Right ventricle myocardium inferior (tissue), 1 donor: ENCODE measurements at places on chromosomes 5 and 9.

DNA sequence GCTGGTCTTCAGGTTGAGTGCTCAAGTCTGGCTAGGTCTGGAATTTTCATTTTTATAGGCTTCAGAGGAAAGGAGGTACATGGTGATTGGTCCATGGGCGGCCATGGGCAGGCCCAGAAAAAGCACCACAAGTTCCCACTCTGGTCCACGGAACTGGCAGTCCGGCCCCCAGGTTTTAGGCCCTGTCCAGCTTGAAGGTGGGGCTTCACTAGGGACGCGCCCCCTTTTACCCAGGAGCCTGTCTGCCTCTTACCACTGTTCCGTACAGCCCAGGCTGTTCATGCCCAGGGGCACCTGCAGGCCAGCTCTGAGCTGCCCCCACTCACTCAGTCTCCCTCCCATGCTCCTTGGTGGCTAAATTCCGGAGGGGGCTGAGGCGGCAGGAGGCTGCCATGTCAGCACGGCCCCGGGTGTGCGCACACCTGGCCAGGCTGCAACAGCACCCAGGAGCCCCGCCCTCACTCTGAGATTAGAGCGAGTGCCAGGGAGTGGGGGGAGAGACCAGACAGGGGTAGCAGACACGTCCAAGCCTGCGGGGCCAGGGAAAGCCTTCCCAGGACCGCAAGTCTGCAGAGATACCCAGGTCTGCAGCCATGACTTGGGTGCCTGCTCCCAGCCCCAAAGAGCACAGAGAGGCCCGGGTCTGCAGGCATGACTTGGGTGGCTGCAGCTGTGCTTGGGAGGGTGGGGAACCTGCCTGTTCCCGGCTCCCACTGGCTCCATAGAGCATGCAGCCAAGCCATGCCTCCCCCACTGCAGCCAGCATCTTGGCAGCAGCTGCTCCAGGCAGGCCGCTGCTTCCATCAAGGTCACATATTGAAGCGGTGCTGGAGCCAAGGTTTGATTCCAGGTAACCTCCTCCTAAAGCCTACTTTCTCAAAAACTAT lies 390.2 kb upstream of the SGCD start:
- DNase-seq: peak; percentile 52

DNA sequence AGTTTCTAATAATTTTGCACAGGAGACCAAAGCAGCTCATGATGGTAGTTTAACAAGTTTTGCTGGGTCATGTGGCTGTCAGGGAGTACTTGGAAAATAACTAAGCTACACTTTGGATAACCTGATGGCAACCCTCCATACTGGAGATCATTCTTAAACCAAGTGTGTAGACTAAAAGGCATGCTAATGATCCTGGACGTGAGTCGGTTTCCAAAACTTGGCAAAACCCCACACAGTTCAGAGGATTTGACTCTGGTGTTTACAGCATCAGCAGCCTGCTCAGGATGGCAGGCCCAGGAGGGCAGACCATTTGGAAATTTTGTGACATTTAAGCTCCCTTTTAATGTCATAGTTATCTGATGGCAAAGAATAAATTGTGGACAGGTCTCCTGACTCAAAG lies 196.5 kb upstream of the EFNA5 start:
- DNase-seq: no peak

DNA sequence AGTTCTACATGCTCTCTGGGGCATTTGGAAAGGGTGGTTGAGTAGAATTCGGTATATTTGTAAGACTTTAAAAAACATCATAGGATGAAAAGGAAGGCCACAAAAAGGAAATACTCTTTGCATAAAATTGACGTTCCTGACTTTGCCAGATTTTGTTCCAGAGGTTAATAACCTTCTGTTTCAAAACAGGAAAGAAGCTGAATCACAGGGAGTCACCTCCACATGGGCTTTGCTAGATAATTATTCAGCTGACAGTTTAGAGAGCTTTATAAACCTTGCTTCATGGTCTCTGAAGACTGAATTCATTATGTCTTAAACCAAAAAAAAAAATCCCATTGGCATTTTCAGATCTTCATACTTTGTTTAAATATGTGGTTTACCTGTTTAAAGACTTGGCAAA lies 203.7 kb downstream of the SEMA6A start:
- DNase-seq: no peak

DNA sequence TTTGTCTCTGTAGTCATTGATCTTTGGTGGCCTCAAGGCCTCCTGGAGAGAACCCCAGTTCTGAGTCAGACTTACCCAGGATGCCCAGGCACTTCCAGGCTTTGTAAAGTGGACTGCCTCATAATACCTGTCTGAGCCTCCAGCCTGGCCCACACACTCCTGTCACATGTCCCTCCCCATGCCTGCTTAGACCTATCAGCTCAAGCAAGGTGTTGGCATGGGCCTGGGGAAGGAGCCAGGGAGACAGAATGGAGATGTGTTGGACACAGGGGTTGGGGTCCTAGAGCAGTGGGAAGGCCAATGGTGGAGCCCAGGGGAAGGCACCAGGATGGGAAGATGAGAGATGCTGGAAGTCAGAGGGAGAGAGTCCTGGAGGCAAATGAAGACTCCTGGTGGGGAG lies 136.2 kb downstream of the CFAP90 start:
- no peak for DNase-seq

GRCh38 chr5:151085517-151086041 lies 4.7 kb upstream of the TNIP1 start:
- DNase-seq: no peak

DNA sequence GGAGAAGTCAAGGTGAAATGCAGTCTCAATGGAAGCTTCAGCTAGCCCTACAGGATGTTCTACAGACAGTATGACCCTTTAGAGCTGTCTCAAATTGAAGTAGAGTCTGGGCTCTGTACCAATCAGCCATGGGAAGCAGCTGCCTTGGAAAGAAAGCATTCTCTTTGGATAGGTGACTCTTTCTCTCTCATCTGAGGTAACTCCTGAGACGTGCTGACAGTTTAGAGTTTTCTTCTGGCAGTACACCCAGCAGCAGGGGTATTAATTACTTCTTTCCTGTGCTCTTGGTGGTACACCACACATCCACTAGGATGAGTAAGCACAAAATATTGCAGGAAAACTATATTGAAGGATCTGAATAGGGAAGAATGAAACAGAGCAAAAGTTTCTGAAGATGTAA lies 329.6 kb upstream of the RGMB start:
- no peak for DNase-seq

GRCh38 chr9:107982745-107983144 lies 493.2 kb upstream of the KLF4 start:
- no peak for DNase-seq

DNA sequence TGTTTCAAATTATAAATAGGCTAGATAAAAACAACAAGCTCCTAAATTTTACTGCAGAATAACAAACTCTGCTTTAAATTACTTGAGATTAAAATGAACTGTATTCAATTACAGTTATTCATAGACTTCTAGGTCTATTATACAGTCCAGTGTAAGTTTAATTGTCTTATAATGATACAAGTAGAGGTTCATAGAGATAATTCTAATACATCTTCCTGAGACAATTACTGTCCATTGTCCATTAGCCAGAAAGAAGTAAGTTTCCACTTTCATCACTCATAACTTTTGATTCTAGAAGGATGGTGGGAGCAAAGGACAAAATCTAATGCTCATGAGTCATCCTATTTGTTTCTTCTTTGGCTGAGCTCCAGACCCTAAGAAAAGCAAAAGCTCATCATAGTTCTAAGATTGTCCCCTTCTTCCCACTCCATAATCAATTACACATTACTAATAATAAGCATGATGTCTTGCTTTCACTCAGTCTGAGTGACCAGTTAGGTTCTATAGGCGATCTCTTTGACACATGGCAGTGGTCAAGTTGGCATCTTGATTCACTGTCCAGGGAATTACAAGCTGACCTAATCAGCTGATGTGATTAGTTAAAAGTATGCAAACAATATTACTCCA lies 502.5 kb upstream of the IZUMO3 start:
- no peak for DNase-seq
